ENCODE measurements at places on chromosomes 7 and 10.

- no peak for DNase-seq
Measured at GRCh38 chr7:85587785-85588184, 400.9 kb upstream of the SEMA3D start.

GRCh38 chr10:11204351-11204942, 186.8 kb downstream of the CELF2 start:
- no peak for DNase-seq

GRCh38 chr10:133049639-133050038, 38.1 kb upstream of the ADGRA1 start:
- no peak for DNase-seq

DNA sequence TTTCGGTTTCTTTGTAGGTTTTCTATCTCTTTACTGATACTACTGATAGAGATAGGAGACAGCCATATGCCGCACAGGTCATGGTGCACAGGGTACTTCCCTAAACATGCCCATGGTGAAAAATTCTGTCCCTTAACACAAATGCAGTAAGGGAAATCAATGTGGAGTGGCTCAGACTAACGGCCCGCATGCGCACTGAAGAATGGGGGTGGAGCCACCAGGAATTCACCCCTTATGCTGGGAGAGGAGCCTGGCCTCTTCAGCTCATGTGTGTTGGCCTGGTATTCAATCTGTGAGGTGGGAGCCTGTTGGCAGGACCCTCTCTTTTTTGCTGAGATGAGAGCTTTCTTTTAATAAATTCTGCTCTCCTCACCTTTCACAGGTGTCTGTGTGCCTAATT, 8.4 kb upstream of the URGCP start:
- DNase-seq: no peak

DNA sequence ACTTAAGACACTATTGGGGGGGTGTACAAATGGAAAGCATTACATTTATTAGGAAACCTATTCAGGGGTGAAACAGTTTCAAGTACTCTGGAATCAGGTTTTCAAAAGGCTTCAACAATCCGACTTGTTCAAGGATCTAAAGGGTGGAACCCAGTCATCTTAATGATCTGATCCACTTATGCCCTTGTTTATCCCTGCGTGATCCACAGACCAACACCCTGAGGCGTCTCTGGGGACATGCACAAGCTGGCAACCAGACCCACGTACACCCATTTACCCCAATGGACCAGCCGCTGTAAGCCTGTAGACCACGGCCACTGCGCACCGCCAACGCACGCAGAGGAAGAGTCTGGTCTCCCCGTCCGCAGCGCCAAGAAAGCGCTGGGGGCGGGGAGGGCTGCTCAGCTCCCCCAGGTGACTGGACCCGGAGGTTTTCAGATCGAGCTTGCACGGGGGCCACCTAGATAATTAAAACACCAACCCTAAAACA, 13.4 kb downstream of the HNRNPF start:
- DNase-seq: no peak

- no peak for DNase-seq
Measured at GRCh38 chr10:13636776-13637175, 50.0 kb downstream of the PRPF18 start.

DNA sequence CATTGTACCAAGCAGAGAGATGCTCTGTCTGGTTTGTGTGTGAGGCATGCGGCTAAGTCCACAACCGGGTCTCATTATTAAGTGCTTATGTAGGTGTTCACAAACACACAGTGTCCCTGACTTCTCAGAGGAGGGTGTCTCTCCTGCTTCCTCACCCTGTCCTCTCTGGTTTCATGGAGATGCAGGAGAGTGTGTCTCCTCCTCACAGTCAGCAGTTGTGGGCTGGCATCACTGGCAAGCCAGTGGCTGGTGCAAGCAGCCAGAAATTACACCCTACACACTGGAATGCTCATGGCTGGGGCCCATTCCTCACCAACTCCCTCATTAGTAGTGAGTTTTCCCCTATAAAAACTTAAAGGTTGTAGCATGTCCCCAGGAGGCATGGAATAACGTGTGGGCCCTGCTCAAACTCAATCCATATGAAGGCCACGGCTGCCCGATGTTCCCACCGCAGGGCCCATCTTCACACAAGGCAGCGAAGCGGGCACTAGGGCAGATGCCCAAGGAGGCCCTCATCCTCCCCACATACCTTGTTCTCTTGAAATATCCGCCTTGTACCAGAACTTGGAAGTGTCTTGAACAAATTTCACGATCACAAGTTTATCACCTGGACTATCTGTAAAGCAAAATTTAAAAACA, 280.1 kb downstream of the TNS3 start:
- DNase-seq: no peak

DNA sequence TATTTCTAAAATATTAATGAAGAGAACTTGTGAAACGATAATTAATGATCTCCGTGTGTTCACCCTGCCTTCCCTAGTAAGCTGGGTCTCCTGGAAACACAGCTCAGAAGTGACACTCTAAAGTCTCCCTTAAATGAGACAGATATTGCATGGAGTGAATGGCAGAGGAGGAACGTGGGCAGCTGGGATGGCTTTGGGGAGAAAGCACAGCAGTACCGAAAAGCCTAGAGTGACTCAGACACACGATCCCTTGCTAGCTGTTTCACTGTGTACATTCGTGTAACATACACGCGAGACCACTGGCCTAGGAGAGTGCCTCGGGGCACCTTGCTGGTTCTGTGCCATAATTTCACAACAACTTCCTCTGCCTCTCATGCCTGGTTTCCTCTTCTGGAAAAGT, 199.9 kb upstream of the TCERG1L start:
- no peak for DNase-seq

DNA sequence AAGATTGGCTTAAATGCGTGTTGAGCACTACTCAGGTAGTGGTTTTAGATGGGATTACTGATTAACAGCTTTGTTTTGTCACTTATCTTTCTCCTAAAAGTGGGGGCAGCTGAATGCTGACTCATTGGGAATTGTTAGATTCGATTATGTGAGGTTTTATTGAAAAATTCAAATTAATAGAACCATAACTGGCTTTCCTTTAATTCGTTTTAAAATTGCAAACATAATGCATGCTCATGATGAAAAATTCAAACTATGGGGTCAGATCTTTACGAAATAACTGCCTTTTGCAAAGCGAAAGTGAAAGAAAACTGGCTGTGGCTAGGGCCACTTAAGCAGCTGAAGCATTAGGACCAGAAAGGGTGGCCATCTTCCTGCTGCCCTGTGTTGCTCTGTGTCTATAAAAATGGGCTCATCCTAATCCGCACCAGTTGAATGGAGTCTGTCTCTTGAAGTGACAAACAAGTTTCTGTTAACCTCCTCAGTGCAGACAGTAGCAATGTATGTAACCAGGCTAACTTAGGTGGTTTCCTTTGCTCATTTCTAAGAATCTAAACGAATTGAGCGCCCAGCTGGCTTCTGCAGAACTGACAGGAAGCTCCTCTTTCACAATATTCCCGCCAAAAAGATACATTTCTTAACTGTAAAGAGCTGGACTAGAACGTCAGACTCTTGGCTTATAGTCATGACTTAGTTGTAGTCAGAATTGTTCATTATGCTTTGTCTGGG, 27.8 kb downstream of the DENND10 start:
- DNase-seq: no peak

GRCh38 chr10:132790934-132791829, 5.2 kb upstream of the NKX6-2 start:
- no peak for DNase-seq

- no peak for DNase-seq
Measured at GRCh38 chr10:60654813-60655464, 123.3 kb upstream of the CDK1 start.

- DNase-seq: no peak
Measured at GRCh38 chr10:72567421-72567820, 58.5 kb downstream of the MICU1 start.

GRCh38 chr10:71279590-71280170, 39.4 kb upstream of the SLC29A3 start:
- DNase-seq: no peak

DNA sequence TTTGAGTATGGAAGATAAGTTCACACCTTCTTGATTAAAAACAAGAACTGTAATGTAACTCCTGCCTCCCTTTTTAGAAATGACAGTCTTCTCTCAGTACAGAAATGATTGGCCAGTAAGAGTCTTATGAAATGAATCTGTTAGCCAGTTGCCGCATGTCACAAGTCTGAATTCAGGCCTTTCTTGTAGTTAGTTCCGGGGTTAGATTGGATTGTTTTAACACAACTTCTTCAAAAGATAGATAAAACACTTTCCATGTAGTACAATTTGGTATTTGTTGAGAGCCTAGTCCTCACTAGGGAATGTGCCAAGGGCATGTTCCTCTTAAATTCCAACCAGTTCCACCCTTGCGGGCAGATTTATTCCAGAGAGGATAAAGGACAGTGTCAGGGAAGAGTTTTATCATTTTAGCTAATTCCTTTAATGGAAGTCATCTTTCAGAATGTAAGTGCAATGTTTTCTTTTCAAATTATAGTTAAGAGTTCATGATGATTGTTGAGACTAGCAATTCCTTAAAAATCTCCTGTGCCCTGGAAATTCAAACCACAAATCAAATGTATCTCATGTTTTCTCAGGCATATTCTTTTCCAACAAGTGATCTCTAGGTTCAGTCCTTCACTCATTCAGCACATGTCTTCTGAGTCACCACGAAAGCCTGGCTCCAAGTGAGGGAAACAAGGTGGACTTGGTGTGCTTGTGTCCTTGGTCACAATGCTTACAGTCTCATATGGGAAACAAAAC, 4.1 kb downstream of the FHIP2A start:
- peak; percentile 56 for DNase-seq

- no peak for DNase-seq
Measured at GRCh38 chr10:99421233-99421739, 9.1 kb downstream of the GOT1 start.

GRCh38 chr10:70355051-70356021, 27.1 kb downstream of the LRRC20 start:
- DNase-seq: no peak

DNA sequence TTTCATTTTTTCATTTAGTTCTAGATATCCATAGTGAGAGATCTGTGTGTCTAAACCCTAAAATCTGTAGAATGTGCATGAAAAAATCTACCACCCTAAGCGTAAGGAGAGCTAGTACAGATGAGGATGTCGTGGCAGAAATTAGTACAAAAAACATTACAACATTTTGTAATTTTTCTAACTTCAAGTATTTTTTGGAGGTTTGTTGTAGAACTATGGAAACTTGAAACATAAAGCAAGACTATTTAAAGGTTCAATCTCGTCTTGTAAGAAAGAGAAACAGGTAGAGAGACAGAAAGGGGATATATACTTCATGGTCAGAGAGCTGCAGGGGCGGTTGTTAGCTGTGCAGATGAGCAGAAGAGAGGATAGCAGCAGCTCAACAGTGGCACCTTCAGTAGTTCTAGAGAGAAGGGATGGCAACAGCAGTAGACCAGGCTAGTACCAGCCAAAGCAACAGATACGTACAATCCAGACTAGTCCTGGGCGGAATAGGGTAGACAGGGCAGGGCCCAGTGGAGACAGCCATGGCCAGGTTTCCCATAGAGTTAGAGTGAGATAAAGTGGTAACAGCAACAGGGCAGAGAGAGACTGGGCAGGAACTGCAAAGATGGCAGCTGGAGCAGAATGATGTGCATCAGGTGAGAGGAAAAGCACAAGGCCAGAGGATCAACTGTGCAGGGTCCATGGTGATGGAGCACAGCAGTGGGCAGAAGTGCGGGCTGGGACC, 145.2 kb downstream of the FRMD4A start:
- DNase-seq: peak; percentile 83

DNA sequence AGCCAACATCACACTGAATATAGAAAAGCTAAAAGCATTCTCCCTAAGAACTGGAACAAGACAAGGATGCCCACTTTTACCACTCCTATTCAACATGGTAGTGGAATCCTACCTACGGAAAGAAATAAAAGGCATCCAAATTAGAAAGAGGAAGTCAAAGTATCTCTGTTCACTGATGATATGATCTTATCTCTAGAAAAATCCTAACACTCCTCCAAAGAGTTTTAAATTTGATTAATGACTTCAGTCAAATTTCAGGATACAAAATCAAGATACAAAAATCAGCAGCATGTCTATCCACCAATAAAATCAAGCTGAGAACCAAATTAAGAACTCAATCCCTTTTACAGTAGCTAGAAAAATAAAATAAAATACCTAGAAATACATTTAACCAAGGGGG, 35.3 kb upstream of the TNKS2 start:
- no peak for DNase-seq

DNA sequence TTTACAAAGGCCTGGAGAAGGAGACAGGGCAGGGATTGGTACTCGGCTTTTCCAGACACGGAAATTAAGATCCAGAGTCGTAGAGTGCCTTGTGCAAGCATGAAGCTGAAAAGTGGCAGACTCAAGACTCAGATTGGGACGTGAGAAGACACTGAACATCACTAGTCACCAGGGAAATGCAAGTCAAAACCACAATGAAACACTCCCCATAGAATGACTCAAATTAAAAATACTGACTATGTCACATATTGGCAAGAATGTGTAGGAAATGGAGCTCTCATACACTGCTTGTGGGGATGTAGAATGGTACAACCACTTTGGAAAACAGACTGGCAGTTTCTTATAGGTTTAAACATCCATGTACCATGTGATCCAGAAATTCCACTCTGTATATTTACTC, 472.0 kb downstream of the RPS24 start:
- no peak for DNase-seq

GRCh38 chr10:126701526-126701925, 31.0 kb upstream of the C10orf90 start:
- no peak for DNase-seq

DNA sequence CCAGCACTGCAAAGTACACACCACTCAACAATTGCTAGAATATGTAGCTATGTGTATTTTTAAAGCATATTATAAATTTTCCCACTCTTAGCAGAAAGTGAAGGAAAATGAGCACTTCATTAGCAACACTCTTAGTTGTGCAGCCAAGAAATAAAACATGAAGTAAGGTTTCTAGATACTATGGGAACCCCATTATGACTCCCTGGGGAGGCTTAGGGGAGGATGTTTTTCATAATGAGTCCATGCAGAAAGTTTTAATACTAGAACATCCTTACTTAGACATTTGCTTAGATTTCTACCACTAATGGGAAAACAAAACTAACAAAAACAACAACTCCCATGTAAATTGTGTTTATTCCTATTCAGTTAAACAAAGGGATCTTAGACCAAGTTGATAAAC, 148.4 kb upstream of the HDAC9 start:
- DNase-seq: no peak

DNA sequence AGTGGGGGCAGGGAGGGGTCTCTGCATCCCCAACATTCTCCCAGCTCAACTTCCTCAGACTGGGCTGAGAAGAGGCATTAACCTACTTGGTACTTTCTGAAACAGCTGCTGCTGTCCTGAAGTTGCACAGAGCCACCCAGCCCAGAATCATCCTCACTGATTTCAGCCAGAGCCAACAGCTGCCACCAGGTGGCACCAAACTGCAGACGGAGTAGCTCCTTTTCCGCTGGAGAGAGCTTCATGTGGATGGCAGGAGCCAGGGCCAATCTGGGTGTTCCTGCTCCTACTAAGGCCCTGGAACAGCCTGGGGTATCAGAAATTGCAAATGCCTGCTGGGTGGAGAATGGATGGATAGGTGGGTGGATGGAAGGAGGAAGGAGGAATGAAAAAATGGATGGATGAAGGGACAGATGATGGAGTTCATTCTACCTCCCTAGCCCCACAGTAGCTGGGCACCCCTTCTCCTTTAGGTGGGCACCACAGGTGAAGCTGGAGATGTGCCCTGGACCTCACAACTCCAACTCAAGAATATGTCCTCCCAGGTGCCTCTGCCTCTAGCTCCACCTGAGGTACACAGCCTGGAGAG, 11.8 kb upstream of the DRGX start:
- peak; percentile 21 for DNase-seq
